ENCODE measurements at places on chromosomes 5 and 9.

DNA sequence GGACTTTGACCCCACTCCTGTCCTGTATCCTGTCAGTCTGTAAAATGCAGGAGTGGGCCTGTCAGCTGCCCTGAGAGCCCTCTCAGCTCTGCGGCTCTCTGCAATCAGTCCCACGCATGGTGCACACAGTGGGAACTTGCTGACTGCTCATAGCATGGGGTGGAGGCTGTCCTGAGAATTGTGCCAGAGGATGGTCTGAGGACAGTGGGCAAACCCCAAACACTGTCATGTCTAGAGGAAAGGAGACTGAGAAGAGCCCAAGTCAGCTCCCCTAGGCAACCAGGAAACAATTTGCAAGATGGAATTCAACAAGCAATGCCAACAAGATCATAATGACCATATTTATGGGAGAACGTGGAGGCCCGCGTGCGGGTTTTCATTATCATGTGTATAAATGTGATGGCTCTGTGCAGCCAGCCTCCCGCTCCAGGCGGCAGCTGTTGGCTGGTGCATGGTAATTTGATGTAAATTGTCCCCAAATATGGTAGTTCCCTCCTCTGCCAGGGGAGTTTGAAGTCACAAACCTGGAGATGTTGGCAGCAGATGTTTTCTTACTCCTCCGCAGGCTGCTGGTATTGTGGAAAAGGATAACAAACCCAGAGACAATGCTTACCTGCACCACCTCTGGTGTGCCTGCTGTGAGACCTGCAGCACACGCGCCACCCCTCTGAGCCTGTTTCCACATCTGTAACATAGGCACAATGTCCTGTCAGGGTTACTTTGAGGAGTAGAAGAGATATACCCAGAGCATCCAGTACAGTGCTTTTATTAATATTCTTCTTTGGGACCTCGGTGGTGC lies 39.8 kb upstream of the ALDH1B1 start:
- H3K36me3 ChIP-seq: no peaks in the 10 kb centered on the region
- H3K27ac ChIP-seq: no peak overlapping the region
- H3K27me3 ChIP-seq: no peaks in the 10 kb centered on the region
- H3K4me3 ChIP-seq: no peak overlapping the region

DNA sequence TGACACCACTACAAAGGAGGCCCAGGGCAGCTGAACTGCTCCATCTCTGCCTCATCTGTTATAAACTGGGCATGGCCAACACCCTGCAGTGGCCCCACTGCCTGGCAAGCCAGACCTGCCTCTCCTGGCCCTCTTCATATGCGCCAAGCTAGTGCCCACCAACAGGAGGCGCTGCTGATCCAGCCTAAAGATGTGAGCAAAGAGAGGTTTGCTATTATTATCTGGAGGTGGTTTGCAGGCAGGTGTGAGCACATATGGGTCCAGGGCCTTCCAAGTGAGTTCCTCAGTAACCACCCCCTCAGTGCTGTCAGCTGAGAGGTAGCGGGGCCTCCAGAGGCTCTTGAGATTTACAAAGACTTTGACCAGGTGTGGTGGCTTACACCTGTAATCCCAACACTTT lies 232.2 kb downstream of the SYK start:
- H3K36me3 ChIP-seq: no peaks in the 10 kb centered on the region
- DNase-seq: peak; percentile 59
- H3K4me3 ChIP-seq: no peak overlapping the region
- peaks cover 2% of the 10 kb centered on the region for H3K4me1 ChIP-seq
- H3K27me3 ChIP-seq: peaks cover 22% of the 10 kb centered on the region
- no peak overlapping the region for H3K27ac ChIP-seq

GRCh38 chr9:72363236-72363635 lies 1.8 kb downstream of the ZFAND5 start:
- H3K27ac ChIP-seq: peak overlapping the region; percentile 45
- peaks cover 21% of the 10 kb centered on the region for H3K36me3 ChIP-seq
- DNase-seq: no peak
- H3K4me3 ChIP-seq: peak overlapping the region; percentile 96

DNA sequence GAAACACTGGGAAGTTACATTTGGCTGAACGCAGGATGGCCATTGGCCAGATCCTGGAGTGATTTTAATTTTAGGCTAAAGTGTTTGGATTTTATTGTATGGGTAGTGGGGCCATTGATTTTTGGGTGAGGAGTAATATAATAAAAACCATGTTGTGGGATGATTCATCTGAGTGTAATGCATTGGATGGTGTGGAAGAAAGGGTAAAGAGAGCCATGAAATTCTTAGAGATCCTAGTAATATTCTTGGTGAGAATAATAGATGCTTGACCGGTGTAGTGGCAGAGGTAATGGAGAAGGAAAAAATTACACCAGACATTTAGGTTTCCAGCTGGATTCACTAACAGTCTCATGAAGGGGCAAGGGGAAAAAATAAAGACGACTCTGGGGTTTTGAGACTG lies 158.1 kb downstream of the NPR3 start:
- H3K27me3 ChIP-seq: no peaks in the 10 kb centered on the region
- no peak for DNase-seq
- H3K4me3 ChIP-seq: no peak overlapping the region
- H3K27ac ChIP-seq: no peak overlapping the region
- no peaks in the 10 kb centered on the region for H3K4me1 ChIP-seq

DNA sequence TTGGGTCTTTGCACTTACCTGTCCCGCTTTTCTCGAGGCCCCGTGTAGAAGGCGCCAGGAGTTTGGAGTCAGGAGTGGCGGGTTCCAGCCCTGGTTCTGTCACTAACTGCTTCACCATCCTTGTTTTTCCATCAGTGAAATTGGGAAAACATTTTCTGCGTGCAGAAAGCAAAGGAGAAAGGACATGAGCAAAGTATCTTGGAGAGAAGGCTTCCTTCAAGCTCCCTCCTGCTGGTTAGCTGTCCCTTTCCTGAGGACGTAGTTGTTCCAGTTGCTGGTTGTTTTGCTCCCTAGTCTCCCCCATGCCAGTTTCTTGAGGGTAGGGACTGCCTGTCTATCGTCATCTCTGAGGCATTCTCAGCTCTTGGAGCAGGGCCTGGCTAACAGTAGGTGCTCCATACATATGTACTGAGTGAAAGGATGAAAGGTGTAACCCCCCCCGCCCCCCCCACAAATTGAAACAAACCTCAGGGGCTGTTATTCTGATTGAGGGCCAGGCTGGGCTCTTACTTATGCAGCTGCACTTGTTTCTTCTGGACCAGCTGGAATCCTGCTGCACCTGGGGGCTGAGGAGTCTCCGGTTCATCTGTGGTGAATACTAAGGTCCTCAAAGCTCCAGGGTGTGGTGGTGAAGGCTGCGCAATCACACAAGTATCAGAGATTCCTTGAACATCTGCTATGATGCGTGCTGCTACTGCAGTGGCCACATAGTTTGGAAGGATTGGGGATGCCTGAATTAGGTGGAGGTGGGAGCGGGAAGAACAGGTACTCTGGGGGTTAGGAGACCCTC lies 1.0 kb downstream of the SMIM3 start:
- no peaks in the 10 kb centered on the region for H3K27me3 ChIP-seq
- DNase-seq: no peak
- peak overlapping the region; percentile 94 for H3K4me3 ChIP-seq
- H3K4me1 ChIP-seq: peaks cover 25% of the 10 kb centered on the region

- H3K36me3 ChIP-seq: no peaks in the 10 kb centered on the region
- H3K27me3 ChIP-seq: no peaks in the 10 kb centered on the region
- no peak overlapping the region for H3K4me3 ChIP-seq
- no peak overlapping the region for H3K27ac ChIP-seq
- H3K4me1 ChIP-seq: no peaks in the 10 kb centered on the region
Measured at GRCh38 chr9:112401175-112401815, 21.4 kb downstream of the HSDL2 start.

- H3K36me3 ChIP-seq: no peaks in the 10 kb centered on the region
- H3K4me1 ChIP-seq: no peaks in the 10 kb centered on the region
- no peaks in the 10 kb centered on the region for H3K27me3 ChIP-seq
Measured at GRCh38 chr5:159838551-159839222, 77.6 kb upstream of the ADRA1B start.

DNA sequence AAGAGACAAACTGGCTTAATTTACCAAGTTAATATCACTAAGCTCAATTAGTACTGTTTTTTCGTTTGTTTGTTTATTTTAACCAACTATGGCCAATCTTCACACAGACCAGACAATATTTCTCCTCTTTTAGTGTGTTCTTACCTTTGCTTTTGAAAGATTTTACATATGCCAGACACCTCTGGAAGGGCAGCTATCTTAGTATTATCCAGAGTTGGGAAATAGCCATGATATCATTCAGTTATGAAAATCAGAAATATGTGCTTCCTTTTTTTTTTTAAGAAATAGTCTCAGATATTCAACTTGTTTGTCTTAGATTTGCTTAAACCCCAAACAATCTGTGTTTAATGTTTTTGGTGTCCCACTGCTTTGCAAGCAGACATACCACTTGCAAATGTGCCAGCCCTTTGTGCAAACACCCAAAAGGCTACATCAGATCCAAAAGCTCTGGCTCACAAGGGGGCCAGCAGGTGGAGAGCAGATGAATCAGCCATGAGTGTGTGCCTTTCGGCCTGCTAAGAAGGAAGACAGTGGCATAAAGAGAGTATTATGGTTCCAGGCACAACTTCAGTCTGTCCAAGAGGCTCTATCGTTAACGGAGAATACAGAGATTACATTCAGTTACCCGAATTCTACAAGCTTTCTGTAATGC lies 147.6 kb downstream of the EFNA5 start:
- H3K27ac ChIP-seq: no peak overlapping the region
- H3K27me3 ChIP-seq: no peaks in the 10 kb centered on the region
- H3K4me1 ChIP-seq: peaks cover 2% of the 10 kb centered on the region
- no peak for DNase-seq
- no peaks in the 10 kb centered on the region for H3K36me3 ChIP-seq
- no peak overlapping the region for H3K4me3 ChIP-seq

DNA sequence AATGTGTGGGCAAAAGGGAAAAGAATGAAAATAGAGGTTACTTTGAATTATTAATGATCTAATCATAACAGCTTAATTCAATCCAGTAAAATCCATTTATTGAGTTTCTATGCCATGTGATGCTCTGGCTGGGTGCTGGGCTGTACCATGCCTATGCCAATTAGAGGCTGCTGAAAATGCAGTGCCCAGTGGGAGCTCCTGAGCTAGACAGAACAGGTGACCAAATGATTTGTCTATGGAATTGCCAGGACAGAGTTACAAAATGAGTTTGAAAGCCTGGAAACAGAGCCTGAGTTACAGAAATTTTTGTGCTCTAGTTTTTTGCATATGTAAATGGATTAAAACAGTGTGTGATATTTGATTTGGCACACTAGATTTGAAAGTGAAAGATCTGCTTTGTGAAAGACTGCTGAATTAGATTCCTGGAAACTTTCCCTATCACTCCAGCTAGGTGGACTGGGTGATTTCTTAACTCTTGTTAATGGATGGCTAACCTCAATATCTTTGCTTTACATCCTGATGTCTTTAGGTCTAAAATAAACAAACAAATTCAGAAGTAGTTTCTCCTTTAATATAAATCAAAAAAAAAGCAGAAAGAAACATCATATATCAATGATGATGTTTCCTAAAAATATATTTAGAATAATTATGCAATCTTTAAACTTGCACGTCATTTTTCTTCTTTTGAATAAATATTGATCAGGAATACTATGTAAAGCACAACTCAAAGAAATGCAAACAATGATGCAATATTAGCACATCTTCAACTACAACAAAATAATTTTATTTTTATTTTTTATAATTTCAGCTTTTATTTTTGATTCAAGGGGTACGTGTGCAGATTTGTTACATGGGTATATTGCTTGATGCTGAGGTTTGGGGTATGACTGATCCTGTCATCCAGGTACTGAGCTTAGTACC lies 194.8 kb upstream of the FBXL7 start:
- H3K27me3 ChIP-seq: no peaks in the 10 kb centered on the region
- H3K4me1 ChIP-seq: no peaks in the 10 kb centered on the region
- H3K36me3 ChIP-seq: no peaks in the 10 kb centered on the region
- H3K4me3 ChIP-seq: no peak overlapping the region

GRCh38 chr9:14277761-14278160 lies 36.2 kb downstream of the NFIB start:
- H3K27me3 ChIP-seq: peaks cover 2% of the 10 kb centered on the region
- DNase-seq: no peak
- no peaks in the 10 kb centered on the region for H3K36me3 ChIP-seq
- H3K4me1 ChIP-seq: peaks cover 3% of the 10 kb centered on the region

DNA sequence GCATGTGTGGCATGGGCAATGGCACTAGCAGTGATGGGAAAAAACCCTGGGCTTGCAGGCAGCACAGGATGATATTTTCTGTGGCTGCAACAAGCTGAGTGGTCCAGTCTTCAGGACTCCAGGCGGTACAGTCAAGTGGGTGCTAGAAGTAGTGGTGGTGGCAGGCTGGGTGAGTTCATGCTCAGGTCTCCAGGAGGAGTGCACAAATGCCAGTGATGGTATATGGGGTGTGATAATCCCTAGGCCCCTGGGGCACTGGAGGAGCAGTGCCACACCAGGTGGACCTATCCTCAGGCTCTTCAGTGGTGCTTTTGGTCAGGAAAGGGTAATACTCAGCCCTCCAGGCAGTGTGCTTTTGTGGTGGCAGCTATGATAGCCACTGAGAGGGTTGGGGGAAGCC lies 496.4 kb downstream of the PRR16 start:
- H3K36me3 ChIP-seq: no peaks in the 10 kb centered on the region
- no peak overlapping the region for H3K4me3 ChIP-seq
- no peak for DNase-seq
- no peaks in the 10 kb centered on the region for H3K4me1 ChIP-seq

DNA sequence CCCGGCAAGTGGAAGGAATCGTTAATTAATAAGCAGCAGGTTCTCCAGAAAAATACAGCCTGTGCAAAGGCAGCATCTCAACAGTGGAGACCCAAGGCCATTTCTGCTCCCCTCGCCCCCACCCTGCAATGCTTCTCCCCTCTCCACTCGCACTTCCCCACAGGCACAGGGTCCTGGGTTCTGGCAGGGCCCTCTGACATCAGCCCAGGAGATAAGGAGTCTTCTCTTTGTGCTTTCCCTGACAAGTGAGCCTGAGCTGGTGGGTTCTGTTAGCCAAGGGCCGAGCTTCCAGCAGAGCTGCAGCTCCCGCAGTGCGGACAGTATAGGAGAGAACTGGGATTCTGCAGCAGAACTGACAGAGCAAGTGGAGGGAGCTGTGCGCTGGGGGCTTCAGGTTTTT lies 257.5 kb downstream of the NSG2 start:
- H3K36me3 ChIP-seq: no peaks in the 10 kb centered on the region
- H3K27me3 ChIP-seq: no peaks in the 10 kb centered on the region
- no peak overlapping the region for H3K27ac ChIP-seq
- H3K4me3 ChIP-seq: no peak overlapping the region
- H3K4me1 ChIP-seq: no peaks in the 10 kb centered on the region
- DNase-seq: no peak

- peak overlapping the region; percentile 49 for H3K27ac ChIP-seq
- H3K4me3 ChIP-seq: no peak overlapping the region
- H3K36me3 ChIP-seq: peaks cover 2% of the 10 kb centered on the region
- no peak for DNase-seq
- H3K27me3 ChIP-seq: no peaks in the 10 kb centered on the region
Measured at GRCh38 chr5:10704949-10705621, 55.9 kb downstream of the DAP start.

DNA sequence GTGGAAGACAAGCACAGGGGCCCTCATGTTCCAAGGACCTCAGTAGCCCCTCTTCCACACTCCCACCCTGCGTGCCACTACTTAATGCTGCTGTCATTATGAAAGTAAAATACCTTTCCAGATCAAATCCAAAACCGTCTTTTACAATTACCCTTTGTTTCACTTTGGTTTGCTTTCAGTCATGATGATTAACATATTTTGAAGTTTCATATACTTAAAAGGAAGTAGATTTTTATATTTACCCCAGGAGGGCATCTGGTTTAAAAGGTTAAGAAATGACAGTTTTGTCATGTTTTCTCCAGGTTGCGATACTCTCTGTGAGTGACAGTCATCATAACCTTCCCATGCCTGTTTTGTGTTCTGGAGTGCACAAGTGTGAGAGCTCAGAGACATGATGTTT lies 13.5 kb upstream of the MAP1B start:
- no peak overlapping the region for H3K27ac ChIP-seq
- H3K27me3 ChIP-seq: peaks cover 2% of the 10 kb centered on the region
- no peak for DNase-seq
- no peaks in the 10 kb centered on the region for H3K4me1 ChIP-seq
- no peak overlapping the region for H3K4me3 ChIP-seq

Measured in T-cell (primary cell).